ENCODE measurements at places on chromosomes 2 and 18. TPM values are rescaled to one million over a fixed set of nuclear protein-coding genes. Genes with fewer than 3 reads are reported as not detected.

DNA sequence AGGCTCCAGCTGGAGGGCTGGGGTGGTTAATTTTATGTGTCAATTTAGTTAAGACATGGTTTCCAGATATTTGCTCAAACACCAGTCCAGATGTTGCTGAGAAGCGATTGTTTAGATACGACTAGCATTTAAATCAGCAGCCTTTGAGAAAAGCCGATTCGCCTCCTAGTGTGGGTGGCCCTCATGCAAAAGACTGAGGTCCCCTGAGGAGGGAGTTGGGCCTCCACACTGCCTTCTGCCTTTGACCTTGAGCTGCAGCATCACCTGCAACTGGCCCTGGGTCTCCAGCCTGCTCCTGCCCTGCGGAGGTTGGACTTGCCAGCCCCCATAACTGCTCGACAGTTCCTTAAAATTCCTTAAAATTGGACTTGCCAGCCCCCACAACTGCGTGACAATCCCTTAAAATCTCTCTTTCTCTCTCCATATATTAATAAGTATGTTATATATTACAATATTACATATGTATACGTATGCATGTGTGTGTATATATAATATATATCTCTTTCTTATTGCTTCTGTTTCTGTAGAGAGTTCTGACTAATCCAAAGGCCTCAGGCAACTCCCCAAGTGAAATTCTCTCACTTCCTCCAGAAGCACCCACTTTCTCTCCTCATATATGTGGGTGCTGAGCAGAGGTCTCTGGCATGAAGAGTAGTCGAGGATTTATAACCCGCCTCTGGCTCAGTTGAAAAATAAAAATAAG lies 14.4 kb downstream of the FBLN7 start:
- DNase-seq = no peak

DNA sequence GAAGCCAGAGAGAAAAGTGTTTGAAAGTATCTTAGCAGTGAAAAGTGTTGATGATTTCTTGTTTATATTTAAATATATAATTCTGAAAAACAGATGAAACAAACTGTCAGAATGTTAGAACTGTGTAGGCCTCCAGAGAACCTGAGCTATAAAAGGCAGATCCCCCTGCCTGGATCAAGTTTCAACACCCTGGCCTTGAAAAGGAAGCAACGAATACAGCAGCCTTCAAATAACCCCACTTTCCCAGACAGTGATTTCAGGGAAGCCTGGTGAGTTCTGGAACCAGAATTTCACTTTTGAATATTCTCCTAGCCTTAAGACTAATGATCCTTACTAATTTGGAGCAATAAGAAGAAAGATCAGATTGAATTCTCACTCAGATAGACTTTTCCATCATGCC lies 13.3 kb upstream of the TRIM43 start:
- no peak for DNase-seq

DNA sequence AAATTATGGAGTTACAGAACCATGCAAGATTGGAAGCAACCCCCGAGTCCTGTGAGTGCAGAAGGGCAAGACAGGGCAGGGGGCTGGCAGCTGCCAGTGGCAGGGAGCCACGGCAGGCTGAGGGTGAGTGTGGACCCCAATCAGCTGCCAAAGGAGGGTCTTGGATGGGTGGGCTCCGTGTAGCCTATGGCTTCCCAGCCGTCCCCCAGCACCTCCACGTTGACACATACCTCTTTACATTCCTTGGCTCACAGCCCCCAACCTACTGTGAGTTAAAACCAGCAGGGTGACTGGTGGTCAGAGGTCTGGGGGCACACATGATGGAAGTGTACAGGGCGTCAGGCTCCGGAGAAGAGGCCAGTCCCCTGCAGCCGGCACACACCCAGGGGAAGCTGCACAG lies 60.9 kb upstream of the SALL3 start:
- no peak for DNase-seq

- no peak for DNase-seq
Observed at GRCh38 chr2:177740700-177741099, 331.9 kb downstream of the PDE11A start.

- DNase-seq = no peak
Observed at GRCh38 chr18:62716619-62717168, 1.4 kb downstream of the PHLPP1 start.

DNA sequence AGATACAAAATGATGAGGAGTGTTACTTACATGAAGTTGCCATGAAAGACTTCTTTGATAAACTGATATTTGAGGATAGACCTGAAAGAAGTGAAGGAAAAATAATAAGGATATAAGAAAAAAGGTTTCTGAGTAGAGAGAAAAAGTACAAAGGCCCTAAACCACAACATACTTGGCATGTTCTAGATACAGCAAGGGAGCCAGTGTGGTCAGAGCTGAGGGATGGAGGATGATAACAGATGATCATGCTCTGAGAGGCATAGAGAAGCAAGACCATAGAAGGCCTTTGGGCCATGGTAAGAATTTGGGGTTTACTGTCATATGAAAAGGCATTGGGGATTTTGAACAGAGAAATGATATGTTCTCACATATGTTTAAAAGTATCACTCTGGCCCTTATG lies 424.1 kb upstream of the CHST9 start:
- DNase-seq = no peak

GRCh38 chr2:197378494-197379307 lies 56.1 kb downstream of the SF3B1 start:
- peak; percentile 11 for DNase-seq

Gene DSG1
- total RNA-seq = 0.02 TPM

Gene IL18RAP
- not detected for total RNA-seq

Gene PAX3
- total RNA-seq = 5.5 TPM

Gene TRIM43B
- total RNA-seq = not detected

Gene MTX2
- total RNA-seq = 55.3 TPM

All from H4 (cell line).